ENCODE measurements at places on chromosomes 13 and 19.
A peak's percentile ranks its signal among the peaks of the same experiment; 100 is the strongest.

- no peak for ATAC-seq
Measured at GRCh38 chr13:101942535-101943157, 459.2 kb downstream of the FGF14 start.

DNA sequence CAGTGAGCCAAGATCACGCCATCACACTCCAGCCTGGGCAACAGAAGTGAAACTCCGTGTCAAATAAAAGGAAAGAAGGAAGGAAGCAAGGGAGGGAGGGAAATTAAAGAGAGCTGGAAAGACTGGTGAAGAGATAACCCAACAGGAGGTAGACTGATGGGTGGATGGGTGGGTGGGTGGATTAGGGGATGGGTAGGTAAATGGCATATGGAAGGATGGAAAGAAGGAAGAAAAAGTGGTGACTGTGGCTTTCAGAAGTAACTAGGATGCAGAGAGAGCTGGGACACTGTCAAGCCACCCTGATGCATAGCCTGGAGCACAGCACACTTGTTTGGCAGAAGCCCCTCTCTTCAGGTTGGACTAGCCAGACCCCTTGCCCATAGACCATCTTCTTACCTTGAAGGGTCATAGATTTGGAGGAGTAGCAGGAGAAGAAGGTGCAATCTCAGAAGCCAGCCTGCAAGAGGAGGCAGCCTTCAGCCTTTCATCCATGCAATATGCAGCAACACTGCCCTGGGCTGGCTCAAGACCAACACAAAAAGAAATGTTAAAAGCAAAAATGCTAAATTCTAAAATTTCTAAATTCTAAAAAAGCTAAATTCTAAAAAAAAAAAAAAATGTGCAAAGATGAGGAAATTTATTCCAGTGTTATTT lies 5.1 kb downstream of the IQCN start:
- ATAC-seq, result no peak

DNA sequence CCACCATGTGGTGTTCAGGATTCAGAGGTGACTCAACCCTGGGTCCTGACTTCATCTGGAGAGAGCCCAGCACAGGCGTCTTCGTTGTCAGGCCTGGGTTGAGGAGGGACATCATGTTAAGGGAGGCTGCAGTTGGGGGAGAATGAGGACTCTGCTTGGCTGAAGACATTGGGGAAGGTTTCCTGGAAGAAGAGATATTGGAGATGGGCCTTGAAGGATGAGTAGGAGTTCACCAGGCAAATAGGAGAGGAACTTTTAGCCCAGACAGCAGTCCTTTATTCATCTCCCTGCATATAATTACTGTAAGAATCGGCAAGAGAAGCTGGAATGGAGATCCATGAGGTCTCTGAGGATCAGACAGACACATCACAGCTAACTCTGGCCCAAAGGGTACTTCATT lies 38.9 kb downstream of the VAV1 start:
- no peak for ATAC-seq

DNA sequence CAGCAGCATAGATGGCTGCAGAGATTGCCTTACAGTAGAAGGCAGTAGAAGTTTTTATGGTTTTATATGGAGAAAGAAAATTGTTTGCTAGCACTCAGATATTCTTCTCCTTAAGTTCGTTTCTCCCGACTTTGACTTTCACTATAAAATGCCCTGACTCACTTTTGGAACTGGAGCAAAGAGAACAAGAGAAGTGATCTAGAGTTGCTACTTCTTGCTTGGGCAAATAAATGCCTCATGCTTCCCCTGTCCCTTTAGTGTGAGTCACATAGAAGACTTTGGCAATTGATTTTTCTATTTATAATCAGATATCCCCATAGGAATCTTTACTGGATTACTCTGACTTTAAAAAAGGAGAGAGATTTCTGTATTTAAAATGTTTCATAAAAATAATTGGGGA lies 46.9 kb downstream of the ITGBL1 start:
- no peak for ATAC-seq

- ATAC-seq, result no peak
Measured at GRCh38 chr19:35146746-35147459, 3.8 kb downstream of the FXYD7 start.

GRCh38 chr13:27662738-27663470 lies 41.2 kb downstream of the POLR1D start:
- no peak for ATAC-seq

DNA sequence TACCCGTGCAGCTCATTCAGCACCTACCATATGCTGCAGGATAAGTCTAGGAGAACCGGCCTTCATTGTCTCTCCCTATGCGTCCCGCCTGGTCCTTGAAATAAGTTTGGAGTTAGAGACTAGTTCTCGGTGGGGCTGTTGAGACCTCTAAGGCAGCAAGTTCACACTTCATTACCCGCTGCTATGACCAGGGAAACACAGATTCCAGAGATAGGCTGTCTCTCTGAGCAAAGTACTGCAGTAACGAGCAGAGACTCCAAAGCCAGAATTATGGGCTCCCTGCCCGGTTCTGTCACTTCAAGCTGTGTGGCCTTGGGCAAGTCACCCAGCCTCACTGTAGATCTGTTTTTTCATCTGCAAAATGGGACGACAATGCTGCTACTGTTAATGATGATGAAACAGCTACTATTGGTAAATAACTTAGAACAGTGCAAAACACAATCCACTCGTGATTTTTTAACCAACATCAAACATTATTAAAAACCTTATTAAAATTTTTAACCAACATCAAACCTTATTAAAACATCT lies 184.1 kb downstream of the USP12 start:
- no peak for ATAC-seq

DNA sequence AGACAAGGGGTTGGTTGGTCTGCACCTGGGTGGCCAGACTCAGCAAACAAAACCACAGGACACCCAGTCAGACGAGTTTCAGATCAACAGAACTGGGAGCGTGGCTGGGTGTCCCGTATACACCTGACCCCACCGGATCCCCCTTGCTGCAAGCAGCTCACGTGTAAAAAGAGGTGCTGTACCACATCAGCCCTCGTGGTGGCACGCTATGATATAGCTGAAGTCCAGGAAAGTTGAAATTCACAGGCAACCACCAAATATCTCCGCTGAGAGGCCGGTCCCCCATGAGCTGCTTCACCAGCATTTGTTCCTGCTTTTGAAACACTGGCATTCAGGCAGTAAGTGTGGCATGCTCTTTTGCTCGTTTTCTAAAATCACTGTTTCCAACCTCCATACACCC lies 92.3 kb downstream of the TUBA3C start:
- ATAC-seq, result no peak

DNA sequence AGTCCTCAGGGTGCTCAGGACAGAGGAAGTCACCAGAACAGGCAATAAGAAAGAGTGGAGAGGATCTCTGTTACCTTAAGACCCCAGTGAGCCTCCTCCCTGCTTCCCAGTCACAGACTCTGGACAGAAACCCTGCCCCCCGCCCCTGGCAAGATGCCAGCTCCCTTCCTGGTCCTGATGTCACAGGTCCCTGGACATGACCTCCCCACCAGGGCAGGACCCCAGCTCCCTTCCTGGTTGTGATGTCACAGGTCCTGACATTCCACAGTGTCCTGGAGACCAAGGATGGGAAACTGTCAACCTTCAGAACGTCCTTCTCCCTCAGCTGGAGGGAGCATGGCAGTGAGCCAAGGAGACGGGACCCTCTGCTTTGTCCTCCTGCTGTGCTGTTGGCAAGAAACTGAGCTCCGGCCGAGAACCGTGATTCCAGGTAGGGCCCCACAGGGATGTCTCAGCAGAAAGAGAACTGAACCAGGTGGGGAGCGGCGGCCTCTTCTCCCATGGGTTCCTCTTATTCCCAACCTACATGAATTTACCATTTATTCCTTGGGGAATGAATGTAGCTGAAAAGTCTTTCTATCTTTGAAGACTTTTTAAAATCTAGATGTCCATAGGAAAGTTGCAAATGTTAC lies at the start of gene SPACA7:
Gene SPACA7, plus strand, starts transcription at position 306 of the 632 bp plus-strand sequence. Its CDS starts 31 bp downstream, at position 337.
- no peak for ATAC-seq

GRCh38 chr13:102970542-102970941 lies 95.7 kb downstream of the SLC10A2 start:
- ATAC-seq, result no peak

GRCh38 chr13:40547591-40548315 lies 118.7 kb downstream of the FOXO1 start:
- ATAC-seq, result peak; percentile 51

DNA sequence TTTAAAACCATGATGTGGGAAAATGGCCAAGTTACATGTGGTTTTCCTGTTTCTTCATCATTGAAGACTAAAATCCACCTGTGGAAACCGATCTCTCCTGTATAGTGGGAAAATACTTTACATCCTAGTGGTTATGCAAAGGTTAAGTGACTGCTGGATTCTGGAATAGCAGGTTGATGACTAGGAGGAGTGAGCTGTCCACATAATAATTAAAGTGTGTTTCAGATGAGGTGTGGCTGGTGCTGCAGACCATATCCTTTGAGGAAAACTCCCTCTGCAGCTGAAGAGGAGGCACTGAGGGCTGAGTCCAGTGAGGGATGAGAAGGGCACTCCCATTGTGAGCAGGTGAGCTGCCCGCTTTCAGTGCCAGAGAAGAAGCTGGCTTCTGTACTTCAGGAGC lies 43.2 kb downstream of the DCLK1 start:
- ATAC-seq, result no peak

GRCh38 chr19:51733742-51734522 lies 10.1 kb upstream of the HAS1 start:
- ATAC-seq, result no peak

GRCh38 chr13:110625771-110626321 lies 10.5 kb downstream of the NAXD start:
- ATAC-seq, result no peak

DNA sequence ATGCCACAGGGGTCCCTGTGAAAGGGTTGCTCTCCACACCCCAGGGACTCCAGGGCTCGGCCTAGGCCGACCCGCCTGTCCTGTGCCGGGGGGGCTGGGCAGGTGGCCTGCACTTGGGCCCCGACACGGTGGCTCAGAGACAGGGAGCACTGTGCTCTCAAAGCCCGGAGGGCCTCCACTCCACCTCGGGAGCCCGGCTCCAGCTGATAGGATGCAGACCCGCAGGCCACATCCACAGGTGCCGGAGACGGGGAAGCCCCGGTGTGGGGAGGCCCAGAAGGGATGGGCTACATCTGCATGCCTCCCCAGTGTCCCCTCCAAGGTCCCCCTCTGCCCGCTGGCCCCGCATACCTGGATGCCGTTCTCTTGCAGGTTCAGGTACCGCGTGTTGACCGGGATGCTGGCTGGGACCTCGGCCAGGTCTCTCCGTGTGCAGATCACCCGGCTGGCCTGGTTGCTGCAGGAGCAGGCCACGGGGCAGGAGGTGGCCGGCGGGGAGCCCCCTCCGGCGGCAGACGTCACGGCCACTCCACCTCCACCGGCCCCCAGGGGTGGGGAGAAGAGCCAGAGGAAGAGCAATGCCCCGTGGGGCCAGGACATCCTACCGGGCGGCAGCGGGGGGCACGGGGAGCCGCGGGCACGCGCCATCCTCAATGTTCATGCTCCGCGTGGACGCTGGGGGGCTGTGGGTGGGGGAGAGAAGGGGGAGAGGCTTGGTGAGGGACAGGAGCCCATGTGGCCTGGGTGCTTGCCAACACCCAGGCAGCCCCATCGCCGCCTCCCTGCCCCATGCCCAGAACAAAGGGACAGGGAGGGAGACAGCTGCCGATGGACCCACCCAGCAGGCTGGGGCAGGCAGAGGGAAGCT lies 19.8 kb downstream of the LRRC4B start:
- ATAC-seq, result peak; percentile 21

DNA sequence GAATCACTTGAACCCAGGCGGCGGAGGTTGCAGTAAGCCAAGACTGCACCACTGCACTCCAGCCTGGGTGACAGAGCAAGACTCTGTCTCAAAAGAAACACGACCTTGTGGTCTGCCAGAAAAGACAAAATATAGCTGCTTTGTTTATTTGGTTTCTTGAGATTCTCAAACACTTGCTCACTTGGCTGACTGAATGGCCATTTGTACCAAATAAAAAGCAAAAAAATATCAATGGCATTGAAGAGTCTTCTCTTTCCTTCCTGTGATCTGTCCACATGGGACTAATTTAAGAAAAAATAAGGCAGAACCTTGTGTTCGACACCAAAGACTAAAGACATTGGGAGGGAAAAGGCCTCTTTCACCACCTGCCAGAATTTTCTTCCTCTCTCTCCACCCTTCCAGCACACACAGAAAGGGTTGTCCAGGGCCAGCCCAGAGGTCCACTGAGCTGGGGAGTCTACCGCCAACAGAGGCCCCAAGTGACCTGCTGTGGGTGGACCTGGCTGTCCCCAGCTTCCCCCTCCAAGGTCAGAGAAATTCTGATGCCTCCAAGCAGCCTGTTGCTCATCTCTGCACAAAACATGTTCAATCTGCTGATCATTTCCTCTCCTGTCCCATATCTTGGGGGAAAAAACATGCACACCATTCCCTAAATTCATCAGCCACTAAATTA lies 5.9 kb downstream of the BRME1 start:
- ATAC-seq, result no peak

- no peak for ATAC-seq
Measured at GRCh38 chr13:67630640-67631039, 400.5 kb upstream of the PCDH9 start.

GRCh38 chr19:42132851-42133528 lies 744 bp upstream of the POU2F2 start:
- peak; percentile 62 for ATAC-seq

DNA sequence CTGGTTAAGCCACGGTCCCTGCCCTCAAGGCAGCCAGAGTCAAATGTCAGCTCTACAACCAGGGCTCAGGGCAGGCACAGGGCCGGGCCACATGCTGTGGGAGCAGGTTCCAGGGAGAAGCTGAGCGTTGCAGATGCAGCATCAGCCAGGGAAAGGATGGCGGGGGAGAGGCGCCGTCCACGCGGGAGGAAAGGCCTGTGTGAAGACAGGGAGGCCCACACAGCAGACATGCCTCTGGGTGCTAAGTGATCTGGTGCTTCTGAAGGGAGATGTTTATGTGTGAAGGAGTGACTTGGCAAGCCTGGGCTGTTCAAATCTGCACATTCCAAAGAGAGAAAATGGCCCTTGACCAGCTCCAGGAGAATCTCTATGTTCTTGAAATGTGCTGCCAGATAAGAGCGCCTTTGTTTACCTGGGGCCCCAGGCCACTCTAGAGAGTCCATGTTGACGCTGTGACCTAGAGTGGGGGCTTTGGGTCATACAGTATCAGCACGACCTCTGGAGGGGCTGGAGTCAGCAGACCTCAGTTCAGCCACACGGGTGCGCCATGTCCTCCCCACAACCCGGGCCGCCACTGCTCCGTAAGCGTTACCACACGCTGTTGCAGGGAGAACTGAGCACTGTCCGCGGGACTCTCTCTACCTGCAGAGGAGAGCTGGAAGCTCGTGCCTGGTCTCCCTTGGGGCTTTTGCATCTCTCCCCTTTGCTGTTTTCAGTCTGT lies 15.9 kb upstream of the ATF5 start:
- peak; percentile 2 for ATAC-seq

- ATAC-seq, result no peak
Measured at GRCh38 chr13:44435919-44436510, 62.4 kb downstream of the SERP2 start.

DNA sequence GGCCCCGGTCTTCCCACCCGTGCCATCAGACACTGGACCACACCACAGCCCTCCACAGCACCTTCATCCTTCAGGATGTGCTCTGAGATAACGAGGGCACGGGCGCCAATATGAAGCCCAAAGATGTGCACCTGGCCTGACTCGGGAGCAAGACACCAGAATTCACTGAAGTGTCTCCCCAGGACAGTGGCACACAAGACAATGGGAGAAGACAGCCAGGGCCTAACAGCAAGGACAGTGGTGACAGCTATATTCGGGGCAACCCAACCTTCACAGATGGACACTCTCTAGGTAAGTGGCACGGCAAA lies 7.2 kb downstream of the DDX39A start:
- ATAC-seq, result no peak

- ATAC-seq, result no peak
Measured at GRCh38 chr19:31706691-31707620, 357.7 kb upstream of the TSHZ3 start.

GRCh38 chr19:39156326-39157230 lies 31.0 kb downstream of the PAK4 start:
- no peak for ATAC-seq
